ENCODE measurements at places on chromosomes 1 and 21.

- no peak for DNase-seq
Measured at GRCh38 chr1:43766818-43767525, 59.6 kb downstream of the ST3GAL3 start.

DNA sequence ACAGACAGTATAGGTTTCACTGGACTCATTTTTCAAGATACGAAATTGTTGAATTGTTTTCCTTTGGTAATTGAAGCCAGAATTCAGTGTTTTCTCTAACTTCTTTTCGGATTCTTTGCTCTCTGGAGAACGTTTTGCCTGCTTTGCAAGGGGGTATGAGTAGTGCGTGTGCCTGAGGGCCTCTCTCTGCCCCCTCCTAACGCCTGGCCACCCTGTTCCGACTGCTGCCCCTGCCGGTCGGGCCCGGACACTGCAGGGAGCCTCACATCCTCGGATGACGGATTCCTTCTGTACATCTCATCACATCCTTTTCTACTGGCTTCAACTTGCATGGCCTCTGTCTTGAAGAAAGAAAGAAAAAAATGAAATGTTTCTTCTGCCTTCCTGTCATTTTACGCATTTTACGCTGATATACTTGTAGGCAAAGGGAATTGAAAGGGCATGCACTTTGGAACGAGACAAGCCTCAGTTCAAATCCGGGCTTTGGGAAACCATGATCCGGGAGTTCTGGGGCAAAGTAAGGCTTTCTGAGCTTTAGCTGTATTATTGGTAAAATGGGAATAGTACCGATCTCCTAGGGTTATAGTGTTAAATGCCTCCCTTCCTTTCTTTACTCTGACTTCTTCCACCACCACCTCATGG, 65.1 kb downstream of the DISC1 start:
- no peak for DNase-seq

GRCh38 chr1:82947278-82947677, 1051.7 kb downstream of the TTLL7 start:
- DNase-seq = no peak

DNA sequence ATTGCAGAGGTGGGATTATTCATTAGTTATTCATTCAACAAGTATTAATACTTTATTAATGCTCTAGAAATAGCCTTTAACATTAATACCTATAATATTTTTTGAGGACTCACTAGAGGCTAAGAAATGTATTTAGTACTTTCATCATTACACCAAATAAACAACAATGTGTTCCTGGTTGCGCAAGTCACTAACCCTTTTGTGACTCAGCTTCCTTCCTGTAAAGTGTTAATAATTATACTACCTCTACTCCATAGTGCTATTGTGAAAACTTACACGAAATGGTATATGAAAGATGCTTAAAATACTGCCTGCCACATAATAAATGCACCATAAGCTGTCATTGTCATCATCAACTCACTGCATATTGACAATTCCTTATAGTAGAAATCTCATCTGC, 431.0 kb downstream of the DPYD start:
- no peak for DNase-seq

- DNase-seq = no peak
Measured at GRCh38 chr1:222210776-222211175, 337.1 kb downstream of the HHIPL2 start.

DNA sequence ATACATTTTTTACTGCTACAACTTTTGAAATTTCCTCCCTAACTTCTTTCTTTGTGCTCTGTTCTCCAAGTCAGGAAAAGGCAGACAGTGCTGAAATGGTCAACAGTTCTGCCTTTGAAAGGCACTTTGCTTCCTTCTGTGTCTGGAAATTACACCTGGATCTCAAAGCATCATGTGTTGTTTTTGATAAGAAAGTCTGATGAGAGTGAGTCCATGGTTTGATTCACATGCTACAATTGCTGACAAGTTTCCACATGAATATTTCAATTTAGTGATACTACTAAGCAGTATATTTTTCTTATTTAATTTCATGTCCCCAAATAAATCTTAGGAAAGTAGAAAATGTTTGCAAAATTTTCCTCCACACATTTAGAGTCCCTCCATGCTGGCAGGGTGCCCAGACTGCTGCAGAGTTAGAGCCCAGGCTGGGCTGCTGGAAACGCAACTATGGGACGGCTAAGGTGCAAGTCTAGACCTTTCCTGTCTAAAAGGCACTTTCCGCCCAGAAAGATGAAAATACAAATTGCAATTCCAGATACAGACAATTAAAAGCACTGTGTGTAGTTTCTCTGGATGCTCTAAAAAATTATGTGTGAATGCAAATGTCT, 96.6 kb upstream of the RUNX1 start:
- DNase-seq = no peak

DNA sequence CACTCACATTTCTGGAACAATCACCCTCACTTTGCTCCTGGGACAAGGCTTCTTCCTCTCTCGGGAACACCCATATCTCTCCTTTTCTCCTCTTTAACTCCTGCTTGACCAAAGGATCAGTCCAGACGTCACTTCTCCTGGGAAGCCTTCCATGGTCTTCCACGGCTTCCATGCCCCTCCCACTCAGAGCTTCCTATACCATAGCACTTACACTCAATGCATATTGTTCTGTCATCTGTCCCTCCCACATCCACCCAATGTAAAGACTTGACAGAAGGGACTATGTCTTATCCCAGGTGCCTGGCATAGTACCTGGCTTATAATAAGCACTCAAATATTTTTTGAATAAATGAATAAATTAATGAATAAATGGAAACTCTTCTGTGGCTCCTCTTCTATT, 28.2 kb downstream of the CD34 start:
- DNase-seq = no peak

DNA sequence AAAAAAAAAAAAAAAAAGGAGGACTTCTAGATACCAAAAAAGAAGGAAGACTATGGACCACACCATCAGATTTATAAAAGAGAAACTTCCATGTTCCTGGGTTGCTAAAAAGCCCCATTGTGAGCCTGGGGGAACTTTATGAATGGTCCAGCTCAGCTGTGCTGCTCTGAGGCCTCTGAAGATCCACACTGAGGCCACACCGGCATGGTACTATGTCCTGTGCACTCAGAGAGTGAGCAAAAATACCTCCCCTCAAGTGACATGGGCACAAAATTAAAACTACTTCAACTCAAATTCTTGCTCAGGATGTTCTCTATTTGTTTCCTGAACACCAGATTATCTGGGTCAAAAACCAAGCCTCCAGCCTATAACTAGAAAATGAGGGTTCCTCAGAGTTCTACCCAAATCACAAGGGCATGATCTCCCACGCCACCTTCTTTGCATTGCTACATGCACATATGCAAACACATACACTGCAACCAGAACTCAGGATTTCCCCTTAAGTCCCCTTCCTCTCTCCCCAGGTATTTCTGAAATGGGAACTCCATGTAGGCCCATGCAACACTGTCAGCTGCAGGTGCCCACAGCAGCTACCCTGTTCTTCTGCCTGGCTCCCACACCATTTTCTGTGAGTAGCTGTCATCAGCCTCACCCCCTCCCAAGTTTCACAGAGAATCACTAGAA, 94.4 kb downstream of the SH3GLB1 start:
- DNase-seq = no peak

GRCh38 chr1:97630948-97631347, 289.9 kb downstream of the DPYD start:
- DNase-seq = peak; percentile 71

DNA sequence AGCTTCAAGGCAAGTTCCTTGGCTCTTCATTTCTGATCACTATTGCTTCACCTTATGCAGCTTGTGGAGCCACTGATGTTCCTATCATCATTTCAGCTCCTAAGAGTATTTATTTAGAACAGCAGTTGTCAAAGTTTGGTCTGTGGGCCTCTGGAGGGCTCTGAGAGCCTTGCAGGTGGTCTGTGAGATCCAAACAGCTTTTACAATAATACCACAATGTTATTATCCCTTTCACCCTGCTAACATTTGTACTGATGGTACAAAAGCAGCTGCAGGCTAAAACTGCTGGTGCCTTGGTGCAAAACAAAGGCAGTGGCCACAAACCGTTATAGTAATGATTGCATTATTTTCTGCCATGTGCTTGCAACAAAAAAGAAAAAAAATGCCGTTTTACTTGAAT, 33.8 kb downstream of the PATJ start:
- DNase-seq = no peak

GRCh38 chr21:43743947-43744346, 25.0 kb downstream of the PDXK start:
- no peak for DNase-seq

DNA sequence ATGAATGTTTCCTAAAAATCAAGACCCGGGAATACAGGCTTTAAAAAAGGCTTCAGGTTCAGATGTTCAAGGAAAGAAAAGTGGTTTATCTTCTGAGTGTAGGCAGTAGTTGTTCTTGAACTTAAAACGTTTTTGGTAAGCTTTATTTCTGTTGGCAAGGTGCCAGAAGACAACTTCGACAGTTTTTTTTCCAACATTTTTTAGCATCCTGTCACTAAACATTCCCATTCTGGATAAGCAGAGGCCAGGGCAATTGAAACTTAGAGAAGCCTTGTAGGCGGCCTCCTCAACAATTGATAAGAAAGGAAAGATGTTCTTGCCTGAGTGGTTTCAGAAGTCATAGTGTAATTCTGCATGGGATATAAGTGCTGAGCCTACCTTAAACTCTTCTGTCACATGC, 66.7 kb downstream of the PATJ start:
- DNase-seq = no peak

DNA sequence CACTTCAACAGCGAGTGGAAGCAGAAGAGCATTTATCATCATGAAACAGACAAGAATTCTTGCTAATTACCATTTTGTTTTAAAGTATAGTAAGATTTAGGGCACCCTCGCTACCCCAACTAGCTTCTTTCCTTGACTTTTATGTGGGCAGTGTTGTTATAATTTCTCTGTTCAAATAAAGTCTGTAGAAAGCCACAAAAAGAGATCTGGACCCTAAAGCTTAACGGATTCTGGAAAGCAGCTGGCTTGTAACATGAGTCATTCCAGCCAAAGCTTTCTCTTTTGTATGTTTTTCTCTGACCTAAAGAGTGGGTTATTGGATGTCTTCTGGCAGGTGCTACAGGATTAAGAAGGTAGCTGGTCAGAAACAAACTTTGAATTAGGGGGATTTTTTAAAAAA, 37.4 kb downstream of the RUNX1 start:
- no peak for DNase-seq

DNA sequence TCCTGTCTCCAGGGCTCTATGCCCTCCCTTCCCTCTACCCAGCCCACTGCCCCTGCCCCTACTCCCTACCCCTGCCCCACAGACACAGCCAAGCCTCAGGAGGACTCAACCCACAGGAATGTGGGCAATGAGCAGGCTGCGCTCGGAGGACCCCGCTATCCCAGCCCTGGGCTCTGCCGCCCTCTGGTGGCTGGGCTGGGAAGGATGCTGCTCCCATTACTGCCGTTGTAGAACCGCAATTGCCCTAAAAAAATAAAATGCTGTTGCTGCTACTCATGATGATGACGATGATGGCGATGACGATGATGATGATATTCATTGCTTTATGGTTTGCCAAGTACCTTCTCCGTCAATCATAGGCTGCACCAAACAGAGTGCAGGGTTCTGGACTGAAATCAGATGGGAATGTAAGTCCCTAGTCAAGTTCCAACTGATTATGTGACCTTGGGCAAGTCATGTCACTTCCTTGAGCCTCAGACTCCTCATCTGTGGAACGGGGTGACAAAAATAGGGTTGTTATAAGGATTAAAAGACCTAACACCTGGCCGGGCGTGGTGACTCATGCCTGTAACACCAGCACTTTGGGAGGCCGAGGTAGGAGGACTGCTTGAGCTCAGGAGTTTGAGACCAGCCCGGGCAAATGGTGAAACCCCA, 24.6 kb downstream of the ARHGEF19 start:
- peak; percentile 36 for DNase-seq

GRCh38 chr1:160166166-160166868, 14.9 kb downstream of the ATP1A4 start:
- DNase-seq = no peak

GRCh38 chr1:53349968-53350852, 22.3 kb upstream of the LRP8 start:
- no peak for DNase-seq

GRCh38 chr21:34795175-34795547, 126.4 kb downstream of the CLIC6 start:
- no peak for DNase-seq

DNA sequence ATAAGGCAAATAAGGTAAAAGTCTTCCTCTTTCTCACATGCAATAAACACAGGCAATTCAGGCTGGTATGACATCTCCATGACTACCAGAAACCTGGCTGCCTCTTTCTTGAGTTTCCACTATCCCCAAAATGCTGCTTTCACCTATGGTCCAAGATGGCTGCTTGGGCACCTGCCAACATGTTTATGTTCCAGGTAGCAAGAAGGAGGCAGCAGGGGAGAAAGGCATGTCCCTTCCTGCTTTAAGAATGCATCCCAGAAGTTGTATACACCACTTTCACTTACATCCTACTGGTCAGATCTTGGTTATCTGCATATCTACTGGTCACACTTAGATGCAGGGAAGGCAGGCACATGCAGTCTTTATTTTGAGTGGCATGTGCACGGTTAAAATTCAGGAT, 19.4 kb upstream of the ACOT11 start:
- DNase-seq = no peak

DNA sequence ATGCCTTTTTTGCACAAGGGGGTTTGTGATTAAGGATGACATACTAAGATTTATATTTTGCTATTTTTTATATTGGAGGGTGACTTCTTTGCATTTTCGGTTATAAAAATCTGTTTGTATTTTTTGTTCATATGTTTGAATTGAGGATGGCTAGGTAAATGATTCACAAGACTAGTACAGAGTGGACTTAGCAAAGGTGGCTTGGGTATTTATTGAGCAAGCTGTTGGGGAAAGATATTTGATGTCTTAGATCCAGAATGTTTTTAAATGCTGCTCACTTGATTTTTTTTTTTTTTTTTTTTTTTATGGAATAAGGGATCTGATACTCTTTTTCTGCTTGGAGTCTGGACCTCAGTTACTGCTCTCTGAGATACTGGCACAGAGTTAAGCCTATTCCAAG, 100.6 kb downstream of the DNM3 start:
- no peak for DNase-seq

- DNase-seq = no peak
Measured at GRCh38 chr1:206555473-206555935, 48.2 kb downstream of the RASSF5 start.

DNA sequence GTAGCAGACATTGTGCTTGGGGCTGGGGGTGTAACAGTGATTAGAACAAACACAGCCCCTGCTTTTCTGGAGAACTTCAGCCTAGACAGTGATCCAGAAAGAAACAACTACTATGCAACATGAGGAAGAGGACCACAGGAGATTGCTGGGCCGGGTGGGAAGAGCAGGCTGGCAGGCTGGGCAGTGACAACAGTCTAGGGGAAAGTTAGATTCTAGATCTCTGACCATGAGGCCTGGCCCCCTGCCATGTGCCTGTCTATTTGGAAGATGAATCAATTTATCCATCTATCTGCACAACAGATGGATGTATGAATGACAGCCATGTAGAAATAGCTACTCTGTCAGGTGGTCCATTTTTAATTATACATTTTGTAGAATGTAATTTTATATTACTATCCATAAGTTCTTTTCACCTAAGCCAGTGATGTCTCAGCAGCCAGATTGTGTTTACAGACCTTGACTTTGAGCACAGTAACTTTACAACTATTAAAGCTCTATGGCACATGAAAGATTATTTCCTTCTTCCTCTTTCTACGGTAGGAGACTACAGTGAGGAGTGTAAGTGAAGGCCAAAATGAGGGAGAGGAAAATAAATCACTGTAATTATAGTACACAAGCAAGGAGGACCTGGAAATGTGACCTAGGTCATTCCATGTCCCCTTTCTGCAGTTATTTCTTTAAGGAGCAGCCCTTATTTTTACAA, 15.5 kb downstream of the CLIC6 start:
- DNase-seq = no peak

All from COR-L47 (cell line).